Activated CD4-positive, alpha-beta T cell treated with anti-CD3 and anti-CD28 coated beads for 36 hours (primary cell): ENCODE measurements at places on chromosomes 5 and 9. TPM values are rescaled to one million over a fixed set of nuclear protein-coding genes. Genes with fewer than 3 reads are reported as not detected.
A peak's percentile ranks its signal among the peaks of the same experiment; 100 is the strongest.

GRCh38 chr5:42089705-42090104 is 164.6 kb downstream of the FBXO4 start:
- H3K27ac ChIP-seq: no peak overlapping the region
- peaks cover 3% of the 10 kb centered on the region for H3K27me3 ChIP-seq
- peaks cover 4% of the 10 kb centered on the region for H3K4me1 ChIP-seq
- DNase-seq: no peak
- no peaks in the 10 kb centered on the region for H3K36me3 ChIP-seq
- H3K4me3 ChIP-seq: no peak overlapping the region

GRCh38 chr5:21071421-21071820 is 1083.4 kb upstream of the CDH18 start:
- no peaks in the 10 kb centered on the region for H3K4me1 ChIP-seq
- no peak overlapping the region for H3K4me3 ChIP-seq
- no peaks in the 10 kb centered on the region for H3K36me3 ChIP-seq
- no peak overlapping the region for H3K27ac ChIP-seq
- no peak for DNase-seq

FOXD4 gene
- total RNA-seq: 0.19 TPM

PCDHGA11 gene
- total RNA-seq: not detected

GRCh38 chr5:173790177-173790719 is 97.9 kb upstream of the CPEB4 start:
- DNase-seq: no peak
- peaks cover 11% of the 10 kb centered on the region for H3K4me1 ChIP-seq
- H3K36me3 ChIP-seq: no peaks in the 10 kb centered on the region
- H3K27me3 ChIP-seq: no peaks in the 10 kb centered on the region
- no peak overlapping the region for H3K27ac ChIP-seq

DNA sequence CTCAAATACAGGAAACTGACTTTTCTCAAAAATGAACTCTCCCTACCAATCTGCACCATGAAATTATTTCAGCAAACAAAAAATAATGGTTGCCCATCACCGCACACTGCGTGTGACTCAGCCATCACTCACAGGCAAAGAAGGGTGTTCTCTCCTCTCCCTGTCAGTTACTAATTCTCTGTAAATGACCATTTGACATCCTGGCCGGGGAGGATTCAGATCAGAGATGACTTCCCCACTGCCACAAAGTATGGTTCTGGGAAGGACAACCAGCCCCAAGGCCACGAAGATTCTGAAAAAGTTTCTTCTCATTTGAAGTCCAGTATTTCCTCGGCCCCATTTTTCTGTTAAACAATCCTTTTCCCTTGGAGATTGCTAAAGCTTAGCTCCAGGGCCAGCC is 199.4 kb downstream of the AUH start:
- DNase-seq: peak; percentile 62
- peaks cover 47% of the 10 kb centered on the region for H3K4me1 ChIP-seq
- no peaks in the 10 kb centered on the region for H3K36me3 ChIP-seq
- H3K27me3 ChIP-seq: no peaks in the 10 kb centered on the region

GRCh38 chr5:68279984-68280383 is 64.4 kb downstream of the PIK3R1 start:
- peak overlapping the region; percentile 69 for H3K4me3 ChIP-seq
- peaks cover 92% of the 10 kb centered on the region for H3K4me1 ChIP-seq
- H3K36me3 ChIP-seq: peaks cover 66% of the 10 kb centered on the region
- peak overlapping the region; percentile 96 for H3K27ac ChIP-seq
- H3K27me3 ChIP-seq: no peaks in the 10 kb centered on the region

THBS4 gene
- total RNA-seq: 2.1 TPM

TTC23L gene
- total RNA-seq: 0.26 TPM

DNA sequence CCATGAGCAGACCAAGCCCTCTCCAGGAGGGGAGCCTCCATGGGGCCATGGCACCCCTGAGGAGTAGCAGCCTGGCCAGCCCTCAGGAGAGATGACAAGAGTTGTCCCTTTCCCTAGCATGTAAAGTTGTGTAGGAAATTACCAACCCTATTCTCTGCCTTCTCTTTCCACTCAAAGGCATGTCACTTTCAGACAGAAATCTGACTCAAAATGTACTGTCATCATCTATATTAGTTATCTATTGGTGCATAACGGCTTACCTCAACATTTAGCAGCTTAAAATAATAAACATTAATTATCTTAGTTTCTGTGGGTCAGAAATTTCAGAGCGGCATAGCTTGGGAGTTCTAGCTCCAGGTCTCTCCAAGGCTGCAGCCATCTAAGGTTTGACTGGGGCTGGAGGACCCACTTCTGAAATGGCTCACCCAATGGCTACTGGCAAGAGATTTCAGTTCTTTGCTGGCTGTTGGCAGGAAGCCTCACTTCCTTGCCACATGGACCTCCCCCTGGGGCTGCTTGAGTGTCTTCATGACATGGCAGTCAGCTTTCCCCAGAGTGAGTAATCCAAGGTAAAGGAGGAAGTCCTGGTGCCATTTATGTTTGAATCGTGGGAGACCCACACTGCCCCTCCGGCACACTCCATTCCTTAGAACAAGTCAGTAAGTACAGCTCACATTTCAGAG is 632.3 kb downstream of the CCDC171 start:
- no peak overlapping the region for H3K27ac ChIP-seq
- H3K27me3 ChIP-seq: peaks cover 2% of the 10 kb centered on the region
- H3K4me3 ChIP-seq: no peak overlapping the region
- no peaks in the 10 kb centered on the region for H3K36me3 ChIP-seq
- no peak for DNase-seq
